ENCODE measurements at places on chromosomes 11 and 22.
A peak's percentile ranks its signal among the peaks of the same experiment; 100 is the strongest.

DNA sequence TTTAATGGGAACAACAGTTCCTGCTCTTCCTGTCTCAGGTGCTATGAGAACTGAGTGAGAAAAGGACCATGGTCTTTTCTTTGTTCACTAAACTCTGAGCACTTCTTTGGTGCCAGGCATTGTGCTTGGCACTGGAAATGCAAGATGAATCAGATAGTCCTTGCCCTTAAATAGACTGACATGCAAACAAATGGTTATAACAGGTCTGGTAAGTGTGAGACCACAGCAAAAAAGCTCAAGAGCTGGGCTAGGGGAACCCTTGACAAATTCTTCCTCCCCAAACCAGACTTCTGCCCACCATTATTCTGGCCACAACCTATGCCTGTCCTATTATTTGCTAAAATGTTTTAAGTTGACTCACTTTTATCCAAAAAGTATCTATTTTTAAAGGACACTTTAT, 5.1 kb downstream of the SLC43A3 start:
- DNase-seq: no peak

DNA sequence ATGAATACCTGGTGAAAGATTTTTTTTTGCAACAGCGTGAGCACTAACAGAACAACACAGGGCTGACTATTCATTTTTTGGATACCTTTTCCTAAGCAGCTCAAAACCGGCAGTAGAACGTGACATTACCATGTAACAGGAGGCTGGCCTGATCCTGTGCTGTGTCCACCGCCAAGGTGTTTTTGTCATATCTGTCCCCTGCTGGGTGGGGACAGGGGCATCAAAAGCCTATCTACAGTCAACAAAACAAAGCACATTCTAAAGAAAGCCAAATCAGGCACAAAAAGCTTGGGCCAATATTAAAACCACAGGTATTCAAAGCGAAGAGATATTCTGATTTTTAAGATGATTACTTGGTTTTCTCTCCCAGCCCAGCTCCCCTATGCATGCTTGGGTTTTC, 151.2 kb downstream of the LRRC4C start:
- DNase-seq: no peak

- no peak for DNase-seq
Observed at GRCh38 chr11:24163146-24163545, 333.7 kb upstream of the LUZP2 start.

DNA sequence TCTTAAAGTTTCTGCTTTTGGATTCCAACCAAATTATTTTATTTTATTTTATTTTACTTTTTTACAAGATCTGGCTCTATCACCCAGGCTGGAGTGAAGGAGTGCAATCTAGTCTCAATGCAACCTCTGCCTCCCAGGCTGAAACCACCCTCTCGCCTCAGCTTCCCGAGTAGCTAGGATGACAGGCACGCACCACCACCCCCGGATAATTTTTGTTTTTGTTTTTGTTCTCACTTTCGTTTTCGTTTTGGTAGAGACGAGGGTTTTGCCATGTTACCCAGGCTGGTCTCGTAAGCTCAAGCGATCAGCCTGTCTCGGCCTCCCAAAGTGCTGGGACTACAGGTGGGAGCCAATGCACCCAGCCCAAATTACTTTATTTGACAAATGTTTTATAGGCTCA, 219.8 kb downstream of the ETS1 start:
- no peak for DNase-seq

GRCh38 chr11:42773729-42774128, 538.1 kb upstream of the API5 start:
- DNase-seq: no peak

- DNase-seq: peak; percentile 44
Observed at GRCh38 chr11:67614730-67615714, 8.3 kb downstream of the NDUFV1 start.

DNA sequence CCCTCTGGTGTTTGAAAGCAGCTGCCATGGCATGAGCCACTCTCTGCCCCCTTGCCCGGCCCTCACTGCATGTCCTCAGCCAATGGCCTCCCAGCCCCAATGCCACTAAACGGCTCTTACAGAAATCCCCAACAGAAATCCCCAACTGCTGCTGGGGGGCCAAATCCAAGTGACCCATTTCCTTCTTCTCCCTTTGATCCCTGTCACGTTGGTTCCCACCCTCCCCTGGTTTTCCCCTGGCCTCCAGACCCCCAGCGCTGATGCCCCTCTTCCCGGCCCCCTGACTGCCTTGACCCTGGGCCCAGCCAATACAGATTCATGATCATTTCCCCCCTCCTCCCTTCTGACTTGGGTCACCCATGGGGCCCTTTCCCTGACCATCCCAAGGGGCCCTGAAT, 30.9 kb downstream of the IGLL1 start:
- DNase-seq: no peak

All from epithelial cell of esophagus (primary cell).